ENCODE measurements at places on chromosomes 6 and 20.

DNA sequence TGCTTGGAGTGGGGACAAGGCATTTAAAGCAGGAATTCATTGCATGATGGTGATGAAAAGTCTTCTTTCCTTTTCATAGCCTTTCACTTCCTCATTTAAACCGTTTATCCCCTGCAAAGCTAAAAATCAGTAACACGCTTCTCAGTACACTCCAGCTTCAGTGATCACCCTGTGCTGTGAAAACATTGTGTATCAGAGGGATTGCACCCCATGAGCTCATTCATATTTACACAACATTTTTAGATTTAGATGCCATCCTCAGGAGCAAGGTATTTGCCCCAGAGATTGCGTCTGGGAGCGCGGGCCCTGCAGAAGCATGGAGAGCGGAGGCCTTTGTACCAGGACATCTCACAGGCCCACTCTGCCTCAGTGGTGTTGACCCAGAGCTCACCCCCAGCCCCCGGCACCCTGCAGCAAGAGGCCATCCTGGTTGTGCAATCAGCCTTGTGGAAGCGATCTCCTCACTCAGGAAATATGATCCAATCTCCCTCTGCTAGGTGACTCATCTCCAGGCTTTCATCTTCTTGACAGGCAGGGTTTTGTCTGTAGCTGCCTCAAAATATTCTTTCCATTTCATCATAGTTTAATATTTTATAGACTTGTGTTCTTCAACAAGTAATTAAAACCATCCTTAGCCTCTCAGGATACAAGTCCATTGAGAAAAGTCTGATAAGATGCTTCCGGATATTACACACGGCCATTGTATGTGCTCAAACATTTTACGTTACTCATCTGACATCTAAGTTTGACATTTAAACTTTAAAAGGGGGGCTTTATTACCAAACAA is 38.9 kb upstream of the THBS2 start:
- no peak for DNase-seq

- DNase-seq, result no peak
Measured at GRCh38 chr20:54221353-54221752, 13.5 kb downstream of the PFDN4 start.

DNA sequence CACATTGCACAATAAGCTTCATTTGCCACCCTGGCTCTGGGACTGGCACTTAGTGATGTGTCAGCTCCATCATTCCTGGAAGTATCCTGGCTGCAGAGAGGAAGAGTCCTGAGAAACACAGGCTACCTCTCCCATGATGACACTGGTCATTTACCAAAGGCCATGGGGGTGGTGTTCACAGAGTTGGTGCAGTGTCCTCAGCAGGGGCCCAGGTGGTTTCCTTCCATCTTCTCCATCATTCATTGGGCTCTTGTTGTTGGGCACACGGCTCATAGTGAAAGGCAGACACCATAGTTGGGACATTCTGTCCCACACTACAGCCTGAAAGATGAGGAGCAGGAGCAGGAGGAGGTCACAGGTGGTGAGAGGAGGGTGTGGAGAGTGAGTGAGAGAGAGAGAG is 15.8 kb upstream of the CST1 start:
- no peak for DNase-seq

DNA sequence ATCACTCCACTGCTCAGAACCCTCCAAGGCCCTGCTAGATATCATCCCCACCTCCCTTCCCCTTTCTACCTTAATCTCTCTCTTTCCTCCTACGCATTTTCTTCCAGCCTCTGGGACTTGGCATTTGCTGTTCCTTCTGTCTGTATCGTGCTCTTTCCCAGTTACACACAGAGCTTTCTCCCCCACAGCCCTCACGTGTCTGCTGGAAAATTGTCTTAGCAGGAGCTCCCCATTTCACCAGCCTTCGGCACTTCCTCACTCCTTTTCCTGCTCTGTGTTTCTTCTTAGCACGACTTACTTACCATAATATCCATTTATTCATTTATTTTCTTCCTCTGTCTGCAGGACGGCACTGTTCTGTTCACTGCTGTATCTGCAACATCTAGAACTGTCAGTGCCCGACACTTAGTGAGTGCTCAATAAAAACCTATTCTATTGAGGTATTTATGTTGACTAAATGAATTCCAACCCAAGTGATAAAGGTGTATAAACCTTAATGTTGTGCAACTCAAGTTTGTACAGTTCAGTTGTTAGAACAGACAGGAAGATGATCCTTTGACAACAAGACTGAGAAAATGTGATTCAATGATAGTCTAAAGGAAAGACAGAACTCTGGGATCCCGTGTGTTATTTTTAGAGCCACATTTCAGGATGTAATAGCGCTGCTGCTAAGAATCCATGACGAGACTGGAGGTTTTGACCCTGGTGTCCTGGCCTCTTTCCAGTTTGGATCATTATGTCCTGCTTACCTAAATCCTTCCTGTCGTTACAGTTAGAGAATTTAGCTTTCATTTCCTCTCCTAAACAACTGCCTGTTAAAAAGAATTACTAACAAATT is 170.1 kb upstream of the LAMP5 start:
- no peak for DNase-seq

DNA sequence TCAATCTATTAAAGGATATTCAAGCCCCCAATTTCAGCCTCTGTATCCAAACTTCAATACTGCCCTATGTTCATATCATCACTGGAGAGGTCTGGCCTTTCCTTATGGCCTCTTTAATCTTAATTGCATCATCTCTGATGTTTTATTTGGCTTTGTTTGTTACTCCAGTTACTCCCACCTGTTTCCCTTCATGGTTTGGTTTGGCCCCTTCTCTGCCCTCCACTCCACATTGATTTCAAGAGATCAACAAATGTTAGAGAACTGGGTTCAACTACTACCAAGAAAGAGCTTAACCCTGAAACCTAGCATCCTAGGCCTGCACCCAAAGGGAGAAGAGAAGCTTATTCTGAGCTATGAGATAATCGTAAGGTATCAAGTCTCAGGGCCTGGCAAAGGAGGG is 221.6 kb downstream of the LAMA2 start:
- no peak for DNase-seq

DNA sequence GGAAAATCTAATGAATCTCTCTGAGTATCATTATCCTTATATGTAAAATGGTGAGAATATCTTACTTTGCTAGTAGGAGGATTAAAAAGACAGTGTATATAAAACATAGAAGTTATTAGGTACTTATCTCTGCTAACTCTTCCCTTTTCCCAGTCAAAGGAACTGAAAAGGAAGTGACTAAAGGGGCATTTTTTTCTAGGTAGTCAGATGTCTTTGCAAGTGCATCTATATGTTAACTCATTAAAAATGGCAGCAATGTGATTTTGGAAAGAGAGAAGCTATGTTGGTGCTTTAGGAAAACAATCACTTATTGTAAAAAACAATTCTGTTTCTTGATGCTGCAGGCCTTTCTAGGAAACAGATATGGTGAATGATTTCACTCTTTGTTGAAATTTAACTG is 180.9 kb downstream of the SAMD5 start:
- no peak for DNase-seq

DNA sequence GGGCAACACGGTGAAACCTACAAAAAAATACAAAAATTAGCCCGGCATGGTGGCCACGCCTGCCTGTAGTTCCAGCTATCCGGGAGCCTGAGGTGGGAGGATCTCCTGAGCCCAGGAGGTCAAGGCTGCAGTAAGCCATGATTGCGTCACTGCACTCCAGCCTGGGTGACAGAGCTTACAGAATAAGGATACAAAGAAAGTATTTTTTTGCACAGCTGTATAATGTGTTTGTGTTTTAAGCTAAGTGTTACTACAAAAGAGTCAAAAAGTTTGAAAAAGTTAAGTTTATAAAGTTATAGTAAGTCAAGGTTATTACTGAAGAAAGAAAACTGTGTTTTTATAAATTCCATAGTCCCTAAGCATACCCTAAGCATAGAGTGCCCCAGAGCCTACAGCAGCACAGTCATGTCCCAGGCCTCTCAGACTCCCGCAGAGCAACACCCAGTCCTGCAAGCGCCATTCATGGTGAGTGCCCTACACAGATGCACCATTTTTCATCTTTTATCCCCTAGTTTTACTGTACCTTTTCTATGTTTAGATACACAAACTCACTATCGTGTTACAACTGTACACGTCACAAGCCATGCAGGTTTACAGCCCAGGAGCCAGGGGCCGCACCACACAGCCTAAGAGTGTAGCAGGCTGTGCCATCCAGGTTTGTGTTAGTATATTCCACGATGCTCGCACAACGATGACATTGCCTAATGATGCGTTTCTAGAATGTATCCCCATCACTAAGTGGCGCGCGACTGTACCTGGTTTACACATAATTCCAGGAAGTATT is 22.4 kb downstream of the TAF4 start:
- no peak for DNase-seq

DNA sequence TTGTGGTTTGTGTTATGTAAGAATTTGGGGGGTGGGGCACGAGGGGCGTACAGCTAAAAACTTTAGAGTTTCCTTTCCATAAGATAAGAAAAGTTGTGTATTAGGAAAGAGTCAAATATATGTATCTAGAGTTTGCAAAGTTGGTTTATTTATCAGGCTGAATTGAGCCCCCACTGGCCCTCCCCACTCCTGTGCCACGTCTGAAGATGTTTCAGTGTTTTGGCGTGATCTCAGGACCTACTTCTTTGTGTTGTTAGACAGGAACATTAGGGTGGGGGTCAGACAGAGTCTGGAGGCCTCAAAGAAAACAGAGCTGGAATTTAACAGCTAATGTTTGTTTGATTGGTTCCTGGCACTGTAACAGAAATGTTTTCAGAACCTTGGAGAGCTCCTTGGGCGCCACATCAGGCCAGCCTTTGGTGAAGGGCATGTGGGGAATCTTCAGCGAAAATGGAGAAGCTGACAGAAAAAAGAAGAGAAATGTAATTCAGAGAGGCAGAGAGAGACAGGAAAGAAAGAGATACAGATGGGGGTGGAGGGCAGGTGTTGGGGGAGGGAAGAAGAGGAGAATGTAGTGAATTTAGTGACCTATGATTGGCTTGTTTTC is 674 bp downstream of the NRSN1 start:
- DNase-seq, result no peak

- DNase-seq, result no peak
Measured at GRCh38 chr6:32460528-32460927, 20.8 kb downstream of the HLA-DRA start.

DNA sequence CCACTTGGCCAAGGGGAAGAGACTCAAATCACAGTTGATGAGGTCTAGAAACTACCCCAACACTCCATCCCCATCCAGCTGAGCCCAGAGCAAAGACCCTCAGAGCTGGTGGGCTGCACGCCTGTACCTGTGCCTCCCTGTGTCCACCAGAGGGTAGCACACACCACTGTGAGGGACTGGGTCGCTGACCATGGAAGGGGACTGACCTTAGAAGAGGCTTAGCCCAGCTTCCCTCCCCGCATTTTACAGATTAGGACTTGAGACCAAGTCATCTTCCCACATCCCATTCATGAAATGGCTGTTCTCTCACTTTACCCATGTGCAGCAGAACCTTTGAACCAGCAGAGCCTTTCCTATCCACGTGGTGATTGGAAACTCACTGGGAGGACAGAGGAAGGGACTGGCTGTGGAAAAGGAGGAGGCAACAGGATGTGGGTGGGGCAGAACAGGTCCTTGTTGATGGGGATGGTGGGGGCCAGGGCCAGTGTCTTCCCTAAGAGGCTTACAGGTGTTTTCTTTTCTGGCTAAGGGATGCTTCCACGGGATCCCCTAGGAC is 44.3 kb downstream of the CPXM1 start:
- DNase-seq, result no peak

- DNase-seq, result no peak
Measured at GRCh38 chr6:28711788-28712341, 186.2 kb downstream of the GPX5 start.

DNA sequence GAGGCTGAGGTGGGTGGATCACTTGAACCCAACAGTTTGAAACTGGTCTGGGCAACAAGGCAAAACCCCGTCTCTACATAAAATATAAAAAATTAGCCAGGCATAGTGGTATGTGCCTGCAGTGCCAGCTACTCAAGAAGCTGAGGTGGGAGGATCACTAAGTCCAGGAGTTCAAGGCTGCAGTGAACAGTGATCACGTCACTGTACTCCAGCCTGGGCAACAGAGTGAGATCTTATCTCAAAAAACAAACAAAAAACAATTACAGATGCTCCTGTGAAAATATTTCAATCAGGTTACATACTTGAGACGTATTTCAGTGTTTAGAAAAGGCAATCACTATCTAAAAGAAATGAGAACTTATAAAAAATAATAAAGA is 33.8 kb downstream of the RANBP9 start:
- no peak for DNase-seq

- DNase-seq, result no peak
Measured at GRCh38 chr6:151247490-151247889, 7.7 kb downstream of the AKAP12 start.

DNA sequence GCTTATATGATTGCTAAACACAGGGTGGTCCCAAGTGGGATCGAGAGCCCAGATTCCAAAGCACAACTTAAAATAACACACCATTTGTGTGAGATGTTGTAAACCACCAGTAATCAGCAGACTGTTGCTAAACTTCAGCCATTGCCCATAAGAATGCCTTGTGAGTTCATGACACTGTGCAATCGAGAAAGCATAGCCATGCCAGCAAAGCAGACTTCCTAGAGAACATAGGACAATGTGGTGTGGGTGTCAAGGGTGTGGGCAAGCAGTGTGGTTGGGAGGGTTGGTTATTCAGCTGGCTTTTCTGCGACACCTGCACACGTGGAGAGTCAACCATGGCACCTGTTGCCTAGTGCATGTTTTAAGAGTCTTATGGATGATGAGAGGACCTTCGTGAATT is 16.1 kb upstream of the CALHM6 start:
- no peak for DNase-seq

DNA sequence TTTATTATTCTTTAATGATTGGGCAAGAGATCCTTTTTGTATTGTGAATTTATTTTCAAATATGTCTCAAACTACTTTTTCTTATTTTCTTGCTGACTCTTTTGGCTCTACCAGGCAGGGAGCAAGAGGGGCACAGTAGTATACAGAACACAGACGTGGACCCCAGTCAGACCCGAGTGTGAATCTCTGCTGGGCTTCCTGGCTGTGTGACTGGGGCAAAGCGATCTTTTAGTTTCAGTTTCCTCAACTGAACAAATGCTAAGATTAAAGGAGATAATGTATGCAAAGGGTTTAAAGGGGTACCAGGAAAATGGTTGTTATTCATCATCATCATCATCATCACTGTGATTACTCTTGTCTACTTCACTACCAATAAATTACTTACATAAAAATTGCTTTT is 317.5 kb downstream of the HIVEP2 start:
- no peak for DNase-seq

- no peak for DNase-seq
Measured at GRCh38 chr6:156107624-156108101, 652.0 kb upstream of the NOX3 start.

GRCh38 chr6:25088513-25088912 is 152.8 kb upstream of the RIPOR2 start:
- DNase-seq, result no peak

GRCh38 chr6:36132246-36132895 is 2.1 kb downstream of the MAPK13 start:
- DNase-seq, result no peak

DNA sequence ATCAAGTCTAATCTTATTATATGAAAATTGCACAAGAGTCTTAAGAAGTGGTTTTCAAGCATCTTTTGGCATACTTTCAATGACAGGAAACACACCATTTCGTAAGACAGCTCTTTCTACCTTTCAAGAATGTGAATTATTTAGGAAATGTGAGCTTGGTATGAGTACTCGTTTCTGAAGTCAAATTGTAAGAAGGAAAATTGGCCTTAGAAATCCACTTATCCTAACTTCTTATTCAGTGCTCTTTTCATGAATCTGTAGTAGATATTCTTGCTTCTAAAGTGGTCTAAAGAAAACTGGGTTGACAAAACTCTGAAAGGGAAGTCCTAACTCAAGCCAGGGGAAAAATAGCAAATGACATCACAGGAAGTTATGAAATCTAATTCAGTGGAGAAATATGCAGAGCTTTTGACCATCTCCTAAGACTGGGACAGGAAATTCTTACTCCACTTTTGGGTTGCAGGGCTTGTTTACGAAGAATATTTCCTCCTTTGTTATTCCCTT is 38.5 kb upstream of the OGFRL1 start:
- DNase-seq, result no peak

Measured in CD4-positive, alpha-beta T cell treated with Interleukin-6 at 100 ng/mL for 8 hours (primary cell).